ENCODE measurements at places on chromosomes 2 and 18.
A peak's percentile ranks its signal among the peaks of the same experiment; 100 is the strongest.

GRCh38 chr2:232458661-232459418, 2.9 kb downstream of the ALPI start:
- peak; percentile 79 for DNase-seq

GRCh38 chr2:31334311-31335026, 80.1 kb downstream of the XDH start:
- no peak for DNase-seq

GRCh38 chr18:49813069-49813318, 339 bp downstream of the ACAA2 start:
- DNase-seq: no peak

DNA sequence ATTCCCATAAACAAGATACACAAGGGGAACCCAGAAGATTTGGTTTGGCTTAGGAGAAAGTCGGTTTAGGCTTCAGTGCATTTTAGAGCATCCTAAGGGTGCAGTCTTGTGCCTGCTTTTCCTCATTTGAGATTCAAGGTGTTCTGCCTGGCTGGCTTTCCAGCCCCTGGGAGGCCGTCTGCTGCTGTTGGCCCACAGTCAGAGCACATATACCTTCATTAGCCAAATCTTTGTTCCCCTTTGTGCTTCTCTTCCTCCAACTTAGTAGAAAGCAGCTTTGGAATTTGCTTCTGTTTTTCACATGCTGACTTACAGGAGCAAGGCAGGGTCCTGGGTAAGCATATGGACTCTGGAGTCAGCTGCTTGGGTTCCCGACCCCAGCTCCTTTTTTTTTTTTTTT, 477.1 kb upstream of the TCF4 start:
- no peak for DNase-seq

- no peak for DNase-seq
Observed at GRCh38 chr2:227853204-227853629, 18.2 kb upstream of the DAW1 start.

GRCh38 chr2:139122711-139123158, 342.5 kb upstream of the NXPH2 start:
- no peak for DNase-seq

DNA sequence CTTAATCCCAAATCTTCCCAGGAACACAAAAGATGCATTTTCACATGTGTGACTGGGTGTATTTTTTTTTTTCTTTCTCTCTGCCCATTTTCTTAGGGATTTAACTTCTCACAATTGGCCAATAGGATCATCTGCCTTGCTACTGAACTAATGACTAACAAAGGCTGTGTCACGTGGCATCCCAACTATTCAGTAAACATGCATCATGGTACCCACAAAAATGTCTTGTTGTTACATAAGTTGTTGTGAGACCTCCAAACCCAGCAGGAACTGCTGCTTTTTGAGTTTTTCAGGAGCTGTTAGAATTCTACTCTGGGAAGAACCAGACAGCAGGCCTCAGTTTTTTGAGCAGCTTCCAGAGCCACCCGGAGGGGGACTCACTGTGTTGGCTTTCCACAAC, 31.9 kb downstream of the GAD1 start:
- no peak for DNase-seq

GRCh38 chr2:103159018-103159417, 397.2 kb downstream of the TMEM182 start:
- no peak for DNase-seq

DNA sequence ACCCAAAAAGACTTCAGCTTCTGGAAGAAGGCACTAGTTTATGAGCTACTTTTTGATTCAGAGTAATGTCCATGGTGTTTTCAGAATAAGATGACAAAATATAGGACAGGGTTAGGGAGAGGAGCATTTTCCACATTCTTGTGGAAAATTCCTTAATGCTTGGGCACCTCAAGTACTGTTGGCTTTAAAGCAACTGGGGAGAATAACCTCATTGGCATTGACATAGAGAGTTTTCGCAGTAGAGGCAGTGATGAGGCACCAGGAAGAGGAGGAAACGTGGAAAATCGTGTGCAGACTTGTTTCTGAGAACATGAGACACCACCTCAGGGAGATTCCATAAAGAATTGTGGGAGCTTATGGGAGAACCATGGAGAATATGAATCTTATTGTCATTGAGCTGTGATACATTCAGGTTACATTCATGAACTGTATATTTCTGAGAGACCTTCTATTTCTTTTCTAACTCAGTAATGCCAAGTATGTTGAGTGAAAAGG, 929.0 kb upstream of the NRXN1 start:
- no peak for DNase-seq

- DNase-seq: no peak
Observed at GRCh38 chr18:69727912-69728572, 219.6 kb downstream of the CD226 start.

DNA sequence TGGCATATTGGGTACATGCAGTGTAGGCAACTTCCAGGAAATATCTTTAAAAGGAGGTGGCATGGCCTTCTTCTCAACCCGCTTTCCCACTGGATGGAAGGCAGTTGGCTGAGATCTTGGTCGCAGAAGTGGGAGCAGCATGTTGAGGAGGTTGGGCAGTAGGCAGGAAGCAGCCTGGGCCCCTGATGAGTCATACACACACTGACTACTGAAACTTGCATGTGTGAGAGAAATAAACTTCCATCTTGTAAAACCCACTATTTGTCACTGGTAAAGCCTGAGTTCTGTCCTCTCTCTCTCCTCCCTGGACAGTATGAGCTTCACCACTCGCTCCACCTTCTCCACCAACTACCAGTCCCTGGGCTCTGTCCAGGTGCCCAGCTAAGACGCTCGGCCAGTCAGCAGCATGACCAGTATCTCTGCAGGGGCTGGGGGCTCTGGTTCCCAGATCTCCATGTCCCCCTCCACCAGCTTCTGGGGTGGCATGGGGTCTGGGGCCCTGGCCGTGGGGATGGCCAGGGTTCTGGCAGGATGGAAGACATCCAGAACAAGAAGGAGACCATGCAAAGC, 233.8 kb upstream of the SPRED2 start:
- no peak for DNase-seq

GRCh38 chr18:49652881-49653724, 91.2 kb downstream of the LIPG start:
- DNase-seq: no peak

DNA sequence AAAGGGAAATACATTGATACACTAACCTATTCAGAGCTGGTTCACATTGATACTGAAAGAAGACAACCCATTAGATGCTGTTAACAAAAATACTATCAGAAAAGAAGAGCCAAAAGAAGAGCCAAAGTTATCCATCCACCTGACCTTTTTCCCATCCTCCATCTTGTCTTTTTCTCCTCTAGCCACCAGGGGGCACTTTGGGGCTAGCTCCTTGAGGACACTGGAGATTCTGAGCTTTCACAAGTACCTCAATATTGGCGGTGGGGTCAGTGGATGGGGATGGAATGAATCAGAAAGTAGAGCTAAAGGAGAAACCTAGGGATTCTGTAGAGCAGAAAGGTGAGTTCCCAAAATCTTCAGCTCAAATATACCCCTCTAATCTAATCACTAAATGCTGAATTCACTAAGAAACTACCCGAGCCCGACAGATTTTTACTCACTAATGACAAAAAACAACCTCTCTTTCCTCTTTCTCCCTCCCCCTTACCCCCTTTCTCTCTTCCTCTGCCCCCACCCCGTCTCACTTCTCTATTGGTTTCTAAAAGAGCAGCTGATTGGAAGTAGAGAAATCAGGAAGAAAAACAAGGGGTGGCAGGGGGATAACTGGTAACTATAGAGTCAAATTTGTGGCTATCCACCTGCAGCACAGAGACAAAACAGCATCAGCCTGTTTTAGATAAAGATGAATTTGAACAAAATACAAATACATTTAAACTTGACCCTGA, 203.3 kb downstream of the TCF4 start:
- no peak for DNase-seq

DNA sequence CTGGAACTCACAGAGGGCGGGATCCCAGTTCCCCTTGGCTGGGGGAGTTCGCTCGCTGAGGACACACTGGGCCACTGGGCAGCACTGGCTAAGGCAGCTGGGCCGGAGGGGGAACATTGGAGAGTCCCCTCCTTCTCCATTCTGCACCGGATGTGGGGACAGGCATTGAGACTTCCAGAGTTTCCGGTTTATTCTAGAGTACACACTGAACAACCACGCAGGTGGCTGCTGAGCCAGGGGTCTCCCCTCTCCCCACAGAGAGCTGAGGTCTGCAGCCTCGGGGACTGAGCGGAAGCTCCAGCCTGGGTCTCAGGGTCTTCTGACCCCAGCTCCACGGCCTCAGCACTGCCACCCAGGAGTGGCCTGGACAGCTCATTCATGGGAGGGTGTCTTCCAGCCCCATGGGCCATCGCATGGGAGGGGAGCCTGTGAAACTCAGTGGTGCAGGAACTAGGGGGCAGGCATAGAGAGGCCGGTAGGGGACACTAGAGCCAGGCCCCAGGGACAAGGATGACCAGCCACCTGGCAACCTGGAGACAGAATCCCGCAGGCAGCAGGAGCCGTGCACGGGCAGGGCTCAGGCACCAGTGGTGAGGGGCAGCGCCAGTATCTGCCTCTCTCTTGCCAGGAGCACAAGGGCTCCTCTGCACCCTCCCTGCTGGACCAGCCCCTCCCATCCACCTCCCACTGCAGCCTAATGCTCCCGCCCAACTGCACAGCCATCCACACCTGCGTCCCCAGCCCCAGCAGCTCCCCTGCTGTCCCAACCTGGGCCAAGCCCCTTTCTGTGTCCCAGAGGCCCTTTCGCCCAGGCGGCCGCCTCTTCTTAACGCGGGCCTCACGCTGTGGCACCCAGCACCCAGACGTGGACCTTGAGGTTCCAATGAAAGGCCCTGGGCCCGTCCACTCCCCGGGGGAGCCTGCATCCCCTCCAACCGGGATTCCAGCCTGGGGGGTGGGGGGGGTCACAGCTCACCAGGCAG, 45.1 kb upstream of the GPC1 start:
- peak; percentile 79 for DNase-seq

- DNase-seq: no peak
Observed at GRCh38 chr2:203301667-203302066, 26.5 kb upstream of the ABI2 start.

DNA sequence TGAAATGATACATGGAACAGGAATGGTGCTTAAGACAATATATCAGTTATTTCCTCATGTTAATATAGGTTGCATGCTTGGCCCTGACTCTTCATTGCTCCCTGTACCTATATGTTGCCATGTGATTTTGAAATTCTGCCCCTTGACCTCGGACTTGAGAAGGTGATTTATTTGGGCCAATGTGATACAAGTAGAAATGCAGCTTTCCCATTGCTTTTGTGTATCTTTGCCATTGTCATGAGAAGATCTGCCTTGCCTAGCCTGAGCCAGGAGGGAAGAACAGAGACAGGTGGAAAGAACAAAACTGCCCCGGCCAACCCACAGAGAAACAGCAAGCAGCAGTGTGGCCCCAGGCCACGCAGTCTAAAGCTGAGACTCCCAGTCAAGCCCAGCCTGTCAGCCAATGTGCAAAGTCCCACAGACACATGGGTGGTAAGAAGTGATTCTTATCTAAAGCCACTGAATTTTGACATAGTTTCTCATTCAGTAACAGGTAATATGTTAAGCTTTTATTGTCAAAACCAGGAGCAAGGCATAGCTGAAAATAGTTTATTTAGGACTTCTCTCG, 245.7 kb upstream of the RND3 start:
- DNase-seq: no peak

DNA sequence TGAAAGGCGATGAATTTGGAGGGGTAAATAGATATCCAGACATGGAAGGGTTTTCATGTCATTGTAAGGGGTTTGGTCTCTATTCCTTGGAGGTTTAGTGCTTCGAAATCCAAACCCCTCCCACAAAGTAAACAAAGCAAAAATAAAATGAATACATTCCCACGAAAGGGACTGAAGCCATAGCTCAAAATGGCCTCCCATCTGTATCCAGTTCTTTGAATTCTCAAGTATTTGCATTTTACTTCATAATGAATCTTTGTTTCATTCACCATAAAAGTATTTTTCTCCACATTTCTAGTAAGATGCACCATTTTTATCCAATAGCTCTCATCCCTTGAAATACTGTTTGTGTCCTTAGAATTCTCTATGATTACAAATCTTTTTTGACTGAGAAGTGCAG, 103.2 kb upstream of the DTNA start:
- DNase-seq: no peak

DNA sequence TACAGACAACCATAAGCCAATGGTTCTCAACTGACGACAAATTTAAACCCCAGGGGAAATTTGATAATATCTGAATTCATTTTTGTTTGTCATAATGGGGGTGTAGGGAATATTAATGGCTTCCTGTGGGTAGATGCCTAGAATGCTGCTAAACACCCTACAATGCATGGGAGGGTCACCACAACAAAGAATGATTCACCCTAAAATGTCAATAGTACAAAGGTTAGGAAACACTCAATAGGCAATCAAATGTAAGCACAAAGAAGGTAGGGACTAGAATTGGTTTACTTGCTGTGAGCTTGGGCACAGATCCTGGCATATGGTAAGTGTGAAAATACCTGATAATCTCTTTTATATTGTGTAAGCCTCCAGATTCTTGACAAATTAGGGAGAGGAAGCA, 20.1 kb upstream of the FANCL start:
- DNase-seq: no peak

GRCh38 chr2:105785095-105785847, 40.6 kb downstream of the NCK2 start:
- no peak for DNase-seq

DNA sequence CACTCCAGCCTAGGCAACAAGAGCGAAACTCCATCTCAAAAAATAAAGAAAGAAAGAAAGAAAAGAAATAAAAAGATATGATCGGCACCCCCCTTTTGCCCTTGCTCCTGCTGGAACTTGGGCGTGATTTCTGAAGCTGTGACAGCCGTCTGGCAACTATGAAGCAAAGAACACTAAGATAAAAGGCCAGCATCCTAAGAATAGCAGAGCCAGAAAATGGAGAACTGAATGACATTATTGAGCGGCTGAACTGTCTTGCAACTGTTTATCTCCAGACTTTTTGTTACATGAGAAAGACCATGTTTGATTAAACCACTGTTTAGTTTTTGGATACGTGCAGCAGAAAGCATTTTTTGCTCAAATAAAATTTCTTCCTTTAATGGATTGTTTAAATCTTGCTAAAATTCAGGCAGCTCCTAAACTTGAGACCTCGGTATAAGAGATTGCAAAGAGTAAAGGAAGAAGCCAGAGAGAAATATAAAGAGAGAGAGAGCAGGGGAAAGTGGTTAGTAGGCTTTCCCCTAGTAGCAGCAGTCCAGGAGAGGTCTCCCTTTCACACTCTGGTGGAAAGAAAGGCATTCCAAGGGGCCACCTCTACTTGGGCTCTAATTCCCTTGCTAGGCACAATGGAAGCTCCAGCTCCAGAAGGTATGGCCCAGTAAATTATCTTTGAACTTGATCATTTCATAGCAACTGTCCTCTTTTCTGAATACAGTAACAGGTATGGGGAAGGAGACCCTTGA, 8.2 kb upstream of the MBD2 start:
- no peak for DNase-seq

DNA sequence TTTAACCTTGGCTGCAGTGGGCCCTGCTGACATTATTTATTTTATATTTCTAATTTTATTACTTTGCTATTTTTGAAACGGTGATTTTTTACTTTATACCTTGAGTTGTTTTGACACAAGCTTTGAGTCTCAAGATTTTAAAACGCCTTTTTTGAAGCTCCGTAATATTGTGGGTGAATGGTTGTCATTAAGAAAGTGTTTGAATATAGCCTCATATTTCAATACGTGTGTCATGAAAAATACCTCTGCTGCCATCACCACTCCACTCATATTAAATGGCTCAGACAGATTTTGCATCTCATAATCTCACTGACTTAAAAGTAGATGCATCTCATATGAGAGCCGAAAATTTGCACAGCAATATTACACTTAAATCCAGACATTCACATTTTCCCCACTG, 106.6 kb downstream of the CTNNA2 start:
- DNase-seq: no peak

Measured in posterior vena cava (tissue), 2 donors.